ENCODE measurements at places on chromosomes 12 and 14. TPM values are rescaled to one million over a fixed set of nuclear protein-coding genes. Genes with fewer than 3 reads are reported as not detected.

DNA sequence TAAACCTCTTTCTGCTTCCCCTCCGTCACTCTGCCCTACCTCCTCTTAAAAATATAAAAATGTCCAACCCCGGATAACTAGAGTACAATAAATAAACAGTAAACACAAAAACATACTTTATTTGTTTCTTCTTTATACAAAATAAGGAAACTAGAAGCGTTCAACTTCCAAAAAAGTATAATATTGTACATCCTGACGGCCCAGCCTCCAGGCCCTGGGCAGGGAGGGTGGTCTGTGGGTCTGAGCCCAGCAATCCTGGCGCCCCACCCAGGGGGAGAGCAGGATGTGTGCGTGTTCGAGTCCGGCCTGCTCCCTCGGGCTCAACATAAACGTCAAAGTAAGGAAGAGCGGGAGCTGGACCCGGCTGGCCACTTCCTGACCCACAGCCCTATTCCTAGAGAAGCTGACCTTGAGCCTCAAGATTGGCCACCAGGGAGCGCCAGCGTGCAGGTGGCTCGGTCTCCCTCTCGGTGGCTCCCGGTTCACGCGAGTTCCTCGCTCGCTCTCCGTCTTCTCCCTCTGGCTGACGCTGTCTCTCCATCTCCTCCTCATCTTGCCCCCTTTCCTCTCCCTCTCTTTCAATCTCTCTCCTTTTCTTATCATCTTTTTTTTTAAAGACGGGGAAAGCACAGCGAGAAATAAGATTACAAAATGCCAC lies 9.4 kb downstream of the LHX5 start:
- DNase-seq: peak; percentile 76

- peak; percentile 36 for DNase-seq
These were observed 857 bp downstream of the ETNK1 start for GRCh38 chr12:22625762-22626294.

DNA sequence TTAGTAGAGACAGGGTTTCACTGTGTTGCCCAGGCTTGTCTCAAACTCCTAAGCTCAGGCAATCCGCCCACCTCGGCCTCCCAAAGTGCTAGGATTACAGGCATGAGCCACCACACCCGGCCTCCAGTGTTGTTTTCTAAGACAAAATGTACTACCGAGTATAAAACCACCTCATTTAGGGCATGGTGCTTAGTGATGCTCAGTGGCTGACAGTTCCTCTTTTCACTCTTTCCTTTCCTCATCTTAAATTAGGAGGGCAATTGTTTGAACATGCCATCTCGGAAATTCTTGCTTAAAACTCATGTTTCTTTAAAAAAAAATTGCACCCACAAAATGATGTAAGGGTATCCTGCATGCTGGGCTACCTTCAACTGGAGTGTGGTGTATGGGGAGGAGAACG lies 89.0 kb downstream of the RFX4 start:
- no peak for DNase-seq

DNA sequence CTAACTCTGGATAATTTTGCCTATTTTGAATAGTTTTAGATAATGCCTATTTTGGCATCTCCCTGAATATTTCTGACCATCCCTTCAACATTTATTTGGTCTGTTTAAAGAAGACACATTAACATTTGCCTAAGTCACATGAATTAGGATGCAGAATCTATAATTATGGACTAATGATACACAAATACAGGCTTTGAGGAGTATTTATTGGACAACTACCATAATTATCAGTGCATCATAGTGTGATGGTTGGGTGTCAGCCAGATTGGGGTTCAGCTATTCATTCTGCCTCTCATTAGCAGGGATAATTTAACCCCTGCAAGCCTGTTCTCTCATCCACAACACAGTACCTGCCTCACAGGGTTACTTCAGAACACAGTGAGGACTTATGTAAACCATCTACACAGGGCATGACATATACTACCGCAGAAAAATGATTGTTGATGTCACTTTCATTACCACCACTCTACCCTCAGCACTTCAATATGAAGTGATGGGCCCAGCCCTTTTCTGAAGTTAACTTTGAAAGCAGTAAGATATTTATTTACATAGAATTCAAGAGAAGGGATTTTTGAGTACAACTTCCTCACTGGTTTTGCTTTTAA lies 14.4 kb downstream of the PRKCH start:
- DNase-seq: no peak

DNA sequence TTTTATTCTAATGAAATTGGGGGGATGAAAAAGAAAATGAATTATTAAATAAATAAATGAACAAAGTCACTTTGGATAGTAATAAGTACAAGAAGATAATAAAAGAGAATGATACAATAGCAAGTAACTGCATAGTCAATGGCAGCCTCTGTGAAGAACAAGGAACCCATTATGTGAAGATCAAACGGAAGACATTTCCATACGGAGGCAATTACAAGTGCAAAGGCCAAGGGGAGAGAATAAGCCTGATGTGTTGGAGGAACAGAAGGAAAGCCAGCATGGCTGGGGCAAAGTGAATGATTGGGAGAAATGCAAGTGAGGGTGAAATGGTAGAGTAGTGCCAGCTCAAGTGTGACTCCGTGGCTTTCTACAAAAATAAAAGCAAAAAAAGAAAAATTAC lies 43.9 kb upstream of the CHPT1 start:
- DNase-seq: no peak

DNA sequence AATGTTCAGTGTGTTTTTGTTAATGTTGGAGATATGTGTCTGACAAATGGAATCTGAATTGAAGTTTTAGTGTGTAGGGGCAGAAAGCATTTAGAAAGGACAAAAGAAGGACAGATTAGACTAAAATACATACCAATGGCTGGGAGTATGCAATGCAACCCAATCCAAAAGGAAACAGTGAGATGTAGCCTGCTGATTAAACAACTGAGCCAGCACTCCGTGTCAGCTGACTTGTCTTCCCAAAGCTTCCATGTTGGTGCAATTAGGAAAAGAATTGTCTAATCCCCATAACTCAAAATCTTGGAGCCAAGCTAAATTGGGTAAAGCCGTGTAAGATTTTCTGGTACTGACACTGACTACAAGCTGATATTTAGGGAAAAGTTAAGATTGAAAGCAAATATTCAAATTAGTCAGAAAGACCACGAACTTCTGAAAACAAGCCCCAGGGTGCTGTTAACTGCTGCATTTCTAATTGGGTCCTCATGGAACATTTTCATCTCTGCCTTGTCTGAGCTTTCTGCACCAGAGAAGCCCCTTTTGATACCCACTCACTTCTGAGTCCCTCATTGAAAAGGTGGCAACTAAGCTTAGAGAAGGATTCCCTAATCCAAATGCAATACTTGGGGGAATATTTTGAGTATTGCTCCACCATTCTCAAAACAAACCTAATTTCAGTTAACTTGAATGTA lies 109.1 kb downstream of the DAD1 start:
- DNase-seq: peak; percentile 14

DNA sequence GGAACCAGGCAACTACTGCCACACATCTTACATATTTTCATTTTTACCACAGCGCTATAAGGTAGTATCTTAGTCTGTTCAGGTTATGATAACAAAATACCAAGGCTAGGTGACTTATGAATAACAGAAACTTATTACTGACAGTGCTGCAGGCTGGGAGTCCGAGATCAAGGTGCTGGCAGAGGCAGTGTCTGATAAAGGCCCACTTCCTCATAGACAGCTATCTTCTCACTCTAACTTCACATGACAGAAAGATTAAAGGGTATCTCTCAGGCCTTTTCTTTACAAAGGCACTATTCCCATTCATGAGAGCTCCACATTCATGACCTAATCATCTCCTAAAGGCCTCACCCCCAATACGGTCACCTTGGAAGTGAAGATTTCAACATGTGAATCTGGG lies 59.8 kb upstream of the MDM1 start:
- no peak for DNase-seq

DNA sequence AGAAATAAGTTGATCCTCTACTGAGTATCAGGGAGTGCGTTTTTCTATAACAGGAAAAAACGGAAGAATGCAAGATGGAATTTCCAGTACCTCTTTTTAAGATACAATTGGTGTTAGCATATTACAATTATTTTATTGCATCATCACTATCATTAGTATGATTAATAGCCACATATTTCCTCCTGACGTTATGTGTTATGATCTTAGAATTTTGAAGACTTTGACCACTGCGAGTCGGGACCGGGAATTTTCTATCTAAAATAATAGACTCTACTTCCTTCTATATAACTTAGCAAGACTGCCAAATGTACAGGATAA lies 679 bp upstream of the SAV1 start:
- no peak for DNase-seq

GRCh38 chr14:54396493-54397335 lies at the start of gene CDKN3:
CDKN3 (plus strand) TSS chr14:54397007; CDS start chr14:54397069, 62 bp downstream.
- DNase-seq: peak; percentile 99

- DNase-seq: no peak
These were observed 76.4 kb downstream of the SLC16A7 start for GRCh38 chr12:59672273-59672672.

GRCh38 chr12:39619660-39620433 lies at the start of gene ABCD2:
ABCD2 (minus strand) TSS chr12:39619803; CDS start chr12:39619615, 188 bp downstream.
- DNase-seq: peak; percentile 80

DNA sequence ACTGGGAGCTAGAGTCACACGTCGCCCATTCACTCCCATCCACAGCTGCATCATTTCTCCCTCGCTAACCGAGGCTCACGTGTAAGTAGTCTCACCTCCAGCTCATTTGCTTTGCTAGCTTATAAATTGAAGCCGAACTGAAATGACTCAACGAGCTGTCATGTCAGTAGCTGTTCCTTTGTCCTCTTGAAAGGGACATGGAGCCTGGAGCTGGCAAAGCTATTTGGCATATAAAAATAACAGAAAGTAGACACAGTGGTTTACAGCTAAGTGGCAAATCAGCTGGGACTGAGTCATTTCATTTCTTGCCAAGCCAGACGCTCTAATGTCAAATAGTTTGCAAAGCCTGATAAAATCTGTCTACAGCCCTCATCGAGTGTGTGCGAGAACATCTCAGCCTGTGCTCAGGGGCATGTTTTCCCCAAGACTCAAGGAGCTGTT lies 114.4 kb upstream of the TMEM233 start:
- no peak for DNase-seq

DNA sequence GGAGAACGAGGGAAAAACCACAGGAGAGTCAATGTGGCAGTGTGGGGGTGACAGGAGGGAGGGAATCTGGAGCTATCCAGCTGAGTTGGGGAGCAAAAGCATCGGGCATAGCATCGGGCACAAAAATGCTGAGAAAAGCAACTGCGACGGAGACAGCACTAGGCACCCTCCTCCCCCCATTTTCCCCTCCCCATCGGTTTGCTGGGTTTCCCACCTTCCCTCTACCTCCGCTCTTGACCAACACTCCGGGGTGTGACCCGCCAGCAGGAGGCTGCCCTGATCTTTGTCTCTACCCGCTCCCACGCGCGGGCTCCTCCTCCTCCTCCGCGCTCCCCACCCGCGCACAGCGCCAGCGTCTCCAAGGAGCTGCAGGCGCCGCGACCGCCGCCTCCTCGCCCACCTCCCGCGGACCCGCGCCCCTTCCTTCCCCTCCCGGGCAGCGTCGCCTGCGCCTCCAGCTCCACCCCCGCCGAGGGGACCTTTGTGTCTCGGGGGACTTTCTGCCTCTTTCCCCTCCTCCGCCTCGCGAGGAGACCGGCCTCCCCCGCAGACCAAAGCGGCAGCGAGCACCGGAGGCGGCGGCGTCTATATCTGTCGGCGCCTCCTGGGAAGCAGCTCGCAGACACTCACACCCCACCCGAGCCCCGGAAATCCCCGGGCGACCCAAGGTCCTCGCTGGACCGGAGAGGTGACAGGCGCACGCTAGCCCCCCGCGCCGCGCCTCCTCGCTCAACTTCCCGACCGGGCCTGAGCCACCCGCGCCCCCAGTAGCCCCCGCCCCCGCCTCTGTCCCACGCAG lies 920 bp downstream of the CDK17 start:
- DNase-seq: peak; percentile 63

Gene SMCO3
- total RNA-seq: not detected

Gene GNB3
- total RNA-seq: 3.4 TPM

Gene SLC38A1
- total RNA-seq: 87.0 TPM

Gene TAS2R30
- 16.4 TPM for total RNA-seq

Gene B4GALNT3
- 0.09 TPM for total RNA-seq

Gene SIX6
- not detected for total RNA-seq

Gene OASL
- not detected for total RNA-seq

Gene RSRC2
- 138 TPM for total RNA-seq
